GM20000 (cell line): ENCODE measurements at places on chromosomes 3 and 15.
A peak's percentile ranks its signal among the peaks of the same experiment; 100 is the strongest.

- DNase-seq: no peak
These were observed 12.9 kb downstream of the NISCH start for GRCh38 chr3:52468336-52468735.

DNA sequence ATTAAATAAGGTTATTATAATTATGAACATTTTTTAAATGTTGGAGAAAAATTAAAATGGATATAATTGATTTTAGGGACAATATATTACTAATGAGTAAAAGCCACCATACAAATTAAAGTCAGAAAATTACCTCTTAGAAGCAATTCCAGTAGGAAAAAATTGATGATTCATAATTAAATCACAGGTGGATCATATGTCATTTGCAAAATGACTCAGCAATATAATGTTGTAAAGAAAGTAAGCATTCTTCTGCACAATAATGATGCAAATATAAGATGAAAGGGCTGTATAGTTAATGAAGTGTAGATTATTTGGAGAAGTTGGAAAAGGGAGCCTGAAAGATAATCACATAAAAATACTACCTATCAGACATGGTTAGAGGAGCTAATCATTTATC, 25.8 kb downstream of the ZPLD1 start:
- DNase-seq: no peak

- DNase-seq: no peak
These were observed 487.5 kb downstream of the GABRG3 start for GRCh38 chr15:27458345-27459084.

- no peak for DNase-seq
These were observed 27.3 kb downstream of the SERP1 start for GRCh38 chr3:150519026-150519425.

GRCh38 chr3:177197727-177198460, 612 bp upstream of the TBL1XR1 start:
- DNase-seq: peak; percentile 90

- no peak for DNase-seq
These were observed 3.9 kb downstream of the GRK7 start for GRCh38 chr3:141767066-141767465.
